NB4 (cell line): ENCODE measurements at places on chromosomes 3 and 15.

GRCh38 chr3:10017636-10018292 is 8.5 kb upstream of the FANCD2 start:
- peak; percentile 75 for DNase-seq

- DNase-seq: no peak
Observed at GRCh38 chr15:59410391-59410896, 27.5 kb upstream of the FAM81A start.

- DNase-seq: peak; percentile 18
Observed at GRCh38 chr15:40243126-40243810, 4.4 kb downstream of the PAK6 start.

DNA sequence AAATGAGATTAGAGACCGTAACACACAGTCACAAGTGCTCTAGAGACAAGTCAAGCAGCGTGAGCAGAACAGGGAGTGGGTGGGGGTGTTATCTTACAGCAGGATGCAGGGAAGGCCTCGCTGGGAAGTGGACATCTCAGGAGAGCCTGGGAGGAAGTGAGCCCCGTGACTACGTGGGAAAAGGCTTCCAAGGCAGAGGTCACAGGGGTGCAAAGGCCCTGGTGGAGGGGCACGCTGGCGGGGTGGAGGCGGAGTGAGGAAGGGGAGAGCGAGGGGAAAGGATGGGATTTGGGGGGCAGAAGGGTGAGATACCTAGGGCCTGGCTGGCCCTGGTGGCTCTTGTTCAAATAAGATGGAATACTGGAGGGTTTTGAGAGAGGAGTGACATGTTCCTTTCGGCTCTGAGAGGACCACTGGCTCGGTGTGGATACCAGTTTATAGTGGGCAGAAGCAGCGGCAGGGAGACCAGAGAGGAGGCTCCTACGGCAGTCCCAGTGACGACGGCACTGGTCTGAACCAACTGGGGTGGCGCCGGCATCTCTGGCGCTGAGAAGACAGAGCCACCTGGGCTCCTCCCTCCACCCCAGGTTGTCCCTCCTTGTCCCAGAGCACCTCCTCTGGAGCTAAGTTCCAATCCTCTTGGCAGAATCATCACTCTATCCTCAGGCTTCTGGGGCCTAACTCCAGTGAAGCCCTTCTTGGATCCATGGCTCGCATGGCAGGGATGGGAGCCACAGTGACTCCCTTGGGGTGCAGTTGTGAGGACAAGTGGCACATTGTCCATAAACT is 266.2 kb upstream of the LYSMD4 start:
- DNase-seq: no peak

DNA sequence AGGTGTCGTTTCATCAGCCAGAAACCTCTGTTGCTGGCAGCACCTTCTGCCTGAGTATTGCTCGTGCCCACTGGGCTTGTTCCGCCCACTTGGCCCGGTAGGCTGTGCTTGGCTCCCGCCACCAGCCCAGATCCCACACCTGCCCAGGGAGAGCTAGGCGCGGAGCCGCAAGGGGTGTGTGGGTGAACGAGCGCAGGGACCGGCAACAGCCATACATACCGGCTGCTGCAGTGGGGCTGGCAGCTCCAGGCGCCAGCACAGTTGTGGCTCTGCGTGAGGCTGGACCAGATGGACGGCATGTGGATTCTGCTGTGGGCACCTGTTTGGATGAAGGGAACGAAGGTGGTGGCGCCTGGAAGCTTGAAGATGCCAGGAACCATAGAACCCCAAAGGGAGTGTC is 331.5 kb upstream of the MCTP2 start:
- no peak for DNase-seq

DNA sequence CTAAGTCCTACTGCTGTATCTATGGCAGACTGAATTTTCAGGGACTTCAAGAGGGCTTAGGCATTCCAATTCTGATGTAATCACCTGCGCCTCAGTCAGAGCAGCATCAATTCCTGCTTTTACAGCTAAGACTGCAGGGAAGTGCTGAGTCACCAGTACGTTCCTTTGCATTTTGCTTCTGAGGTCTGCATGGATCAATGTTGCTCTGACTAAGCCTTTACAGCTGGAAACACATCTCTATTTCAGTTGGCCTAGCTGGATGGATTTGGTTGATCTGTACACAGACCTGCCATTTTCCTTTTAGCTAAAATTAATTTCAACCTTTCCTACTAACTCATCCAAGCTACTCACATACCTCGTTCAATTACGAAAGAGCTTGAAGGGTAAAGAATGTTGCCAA is 51.3 kb downstream of the ETV5 start:
- peak; percentile 34 for DNase-seq

GRCh38 chr3:52202384-52203077 is 4.6 kb downstream of the ALAS1 start:
- peak; percentile 91 for DNase-seq

DNA sequence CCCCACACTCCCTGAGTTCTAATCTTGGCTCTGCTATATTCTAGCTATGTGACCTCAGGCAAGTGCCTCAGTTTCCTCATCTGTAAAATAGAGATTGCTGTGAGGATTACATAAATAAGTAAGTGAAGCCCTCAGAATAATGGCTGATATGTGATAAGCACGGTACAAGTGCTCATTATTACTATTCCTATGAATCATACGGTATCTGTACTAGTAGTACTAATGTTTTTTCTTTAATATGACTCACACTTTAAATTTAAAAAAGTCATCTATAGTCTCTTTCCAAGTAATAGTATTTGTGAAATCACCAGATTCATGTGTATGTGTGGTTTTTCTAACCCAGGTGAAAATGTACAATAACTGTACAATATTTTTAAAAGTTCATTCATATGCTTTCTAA is 58.7 kb downstream of the CLDN11 start:
- DNase-seq: no peak

GRCh38 chr3:183515968-183516851 is 39.3 kb downstream of the KLHL6 start:
- peak; percentile 29 for DNase-seq

DNA sequence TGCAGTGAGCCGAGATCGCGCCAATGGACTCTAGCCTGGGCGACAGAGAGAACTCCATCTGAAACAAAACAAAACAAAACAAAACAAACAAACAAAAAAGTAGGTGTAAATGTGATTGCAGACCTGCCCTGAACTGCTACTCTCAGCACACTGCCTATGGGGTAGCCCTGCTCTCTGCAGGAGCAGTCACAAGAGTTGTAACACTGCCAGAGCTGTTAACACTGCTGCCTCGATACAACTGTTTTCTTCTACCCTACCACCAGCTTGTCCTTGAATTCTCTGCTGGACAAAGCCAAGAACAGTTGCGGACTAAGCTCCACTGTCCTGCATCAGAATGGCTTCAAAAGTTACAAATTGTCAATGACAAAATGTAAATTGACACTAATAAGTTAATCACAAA is 89.3 kb downstream of the ALCAM start:
- no peak for DNase-seq

- DNase-seq: no peak
Observed at GRCh38 chr3:157494581-157495281, 8.5 kb downstream of the VEPH1 start.

DNA sequence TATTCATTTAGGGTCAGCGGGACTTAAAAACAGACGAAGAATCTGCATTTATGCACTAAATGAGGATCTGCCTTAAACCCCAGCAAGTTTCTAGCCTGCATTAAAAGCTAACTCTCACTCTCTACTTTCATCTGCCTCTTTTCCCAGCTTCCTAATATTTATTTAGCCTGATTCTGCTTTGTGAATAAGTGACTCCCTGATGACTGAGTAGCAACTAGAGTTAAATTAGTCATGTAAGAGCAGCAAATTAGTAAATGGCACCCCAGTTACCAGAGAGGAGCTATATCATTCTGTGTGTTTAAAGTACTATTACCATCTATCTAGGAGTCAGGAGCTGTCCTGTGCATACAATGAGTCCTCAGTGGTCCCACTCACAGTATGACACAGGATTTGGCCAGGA is 391.0 kb upstream of the RORA start:
- no peak for DNase-seq

GRCh38 chr15:25717457-25718168 is 145.5 kb downstream of the ATP10A start:
- peak; percentile 14 for DNase-seq

DNA sequence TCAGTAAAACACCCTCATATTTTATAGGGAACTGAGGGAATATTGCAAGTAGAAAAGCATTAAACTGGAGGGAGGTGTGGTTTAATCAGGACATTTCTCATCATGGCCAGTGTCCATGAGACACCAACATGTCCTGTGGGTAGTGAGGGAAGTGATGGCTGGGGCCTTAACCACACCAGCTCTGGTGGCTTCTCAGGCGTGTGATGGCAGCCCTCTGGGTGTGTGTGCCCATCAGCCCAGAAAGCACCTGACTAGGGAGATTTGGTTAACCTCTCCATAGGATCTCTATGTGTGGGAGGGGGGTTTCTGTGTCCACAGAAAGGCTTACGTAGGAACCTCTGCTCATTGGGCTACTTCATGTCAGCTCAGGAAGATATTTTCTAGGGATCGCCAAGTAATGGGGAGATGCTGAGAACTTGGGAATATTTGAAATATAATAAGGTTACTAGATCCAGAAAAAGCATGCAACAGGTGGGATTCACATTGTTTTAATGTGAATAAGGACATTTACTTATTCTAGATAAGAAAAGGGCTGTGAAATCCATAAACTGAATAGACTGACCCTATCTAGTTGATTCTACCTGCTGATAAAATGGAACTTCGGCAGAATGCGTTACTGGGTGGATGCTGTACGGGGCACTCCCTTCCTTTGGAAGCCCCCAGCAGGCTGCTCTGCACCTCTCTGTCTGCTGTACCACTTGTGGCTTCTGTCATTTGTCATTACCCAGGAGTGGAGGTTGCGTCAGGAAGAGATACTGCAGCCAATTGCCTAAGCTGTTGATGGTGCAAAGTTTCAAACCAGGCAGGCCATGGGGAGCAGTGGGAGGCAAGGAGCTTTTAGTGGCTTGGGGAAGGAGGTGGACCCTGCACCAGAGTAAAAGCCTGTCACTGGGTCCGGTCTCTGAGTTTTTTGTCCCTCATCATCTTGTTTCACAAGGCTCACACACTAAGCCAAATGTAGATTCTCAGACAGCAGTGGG is 21.5 kb downstream of the PDHB start:
- peak; percentile 27 for DNase-seq

- DNase-seq: peak; percentile 89
Observed at GRCh38 chr15:70308011-70308734, 210.5 kb upstream of the TLE3 start.

GRCh38 chr3:195119461-195120266 is 151.3 kb downstream of the XXYLT1 start:
- no peak for DNase-seq

- DNase-seq: no peak
Observed at GRCh38 chr15:69555080-69555479, 102.5 kb downstream of the RPLP1 start.

DNA sequence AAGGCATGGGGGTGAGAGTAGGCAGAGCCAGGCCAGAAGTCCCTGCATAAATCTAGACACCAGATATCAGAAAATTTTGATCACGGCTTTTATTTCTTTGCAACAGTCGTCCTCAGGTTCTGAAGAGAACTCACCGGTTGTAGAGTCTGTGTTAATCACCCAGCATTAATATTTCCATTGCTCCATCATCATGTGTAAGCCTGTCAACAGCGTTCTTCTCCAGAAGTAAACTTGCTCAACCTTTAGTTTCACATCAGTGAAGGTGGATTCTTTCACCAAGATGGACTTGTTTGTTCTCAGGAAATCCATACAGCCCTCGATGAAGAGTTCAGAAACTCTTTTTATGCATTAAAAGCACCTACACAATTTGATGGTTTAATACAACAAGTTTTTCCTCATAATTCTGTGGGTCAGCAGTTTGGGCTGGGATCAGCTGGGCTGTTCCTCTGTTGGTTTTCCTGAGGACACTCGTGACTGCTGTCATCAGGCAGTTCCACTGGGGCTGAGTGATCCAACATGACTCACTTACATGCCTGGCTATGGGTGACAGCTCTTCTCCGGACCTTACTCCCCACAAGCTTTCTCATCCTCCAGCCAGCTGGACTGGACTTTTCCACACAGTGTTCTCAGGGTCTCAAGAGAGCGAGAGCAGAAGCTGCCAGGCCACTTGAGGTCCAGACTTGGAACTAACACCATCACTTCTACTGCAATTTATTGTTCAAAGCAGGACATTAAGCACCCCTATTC is 303.4 kb downstream of the ZNF621 start:
- DNase-seq: no peak

DNA sequence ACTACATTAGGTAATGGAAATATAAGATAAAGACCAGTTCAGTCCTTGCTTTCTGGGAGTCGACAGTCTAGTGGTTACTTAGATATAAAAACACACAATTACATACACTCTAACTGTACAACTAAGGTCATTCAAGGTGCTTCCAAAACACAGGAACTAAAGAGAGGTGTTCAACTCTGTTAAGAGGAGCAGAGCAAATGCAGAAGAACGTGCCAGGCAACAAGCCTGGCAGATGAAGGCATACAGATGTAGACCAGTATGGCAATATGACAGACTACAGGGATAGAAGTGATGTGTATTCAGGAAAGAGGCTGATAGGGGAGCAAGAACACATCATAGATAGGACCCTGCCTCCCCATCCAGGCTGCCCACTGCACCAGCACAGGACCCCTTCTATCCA is 78.3 kb downstream of the CBLB start:
- no peak for DNase-seq

DNA sequence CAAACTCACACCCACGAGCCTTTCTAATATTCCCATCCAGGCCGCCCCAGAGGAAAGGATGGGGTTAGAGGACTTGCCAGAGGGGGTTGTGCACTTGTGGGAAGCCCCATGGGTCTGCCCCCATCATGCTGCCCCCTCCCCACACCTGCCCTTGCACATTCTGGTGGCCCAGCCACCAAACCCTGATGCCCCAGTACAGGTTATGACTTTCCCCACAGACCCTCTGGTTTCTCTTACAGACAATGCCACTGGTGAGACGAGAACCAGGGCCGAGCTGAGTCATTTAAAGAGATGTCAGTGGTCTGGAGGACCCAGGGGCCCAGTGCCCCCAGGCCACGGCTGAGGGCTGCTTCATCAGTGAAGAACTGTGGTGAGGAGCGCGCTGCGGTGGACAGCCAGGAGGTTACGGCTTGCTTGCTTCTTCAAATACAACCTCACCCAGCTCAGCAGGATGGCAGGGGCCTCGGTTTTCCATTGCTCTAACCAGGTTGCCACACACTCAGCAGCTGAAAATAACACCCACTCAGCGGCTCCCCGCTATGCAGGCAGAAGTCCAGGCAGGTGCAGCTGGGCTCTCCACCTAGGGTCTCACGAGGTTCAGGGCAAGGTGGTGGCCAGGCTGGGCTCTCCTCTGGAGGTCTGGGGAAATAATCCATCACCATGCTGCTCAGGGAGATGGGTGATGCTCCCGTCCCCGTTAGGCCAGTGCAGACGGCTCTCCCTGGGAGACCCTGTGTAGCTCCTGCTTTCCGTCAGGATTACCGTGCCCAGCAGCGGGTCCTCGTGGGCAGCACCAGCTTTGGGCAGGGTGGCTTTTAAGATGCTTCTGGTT is 13.8 kb upstream of the SNRPA1 start:
- no peak for DNase-seq
